ENCODE measurements at places on chromosomes 2 and 18. TPM values are rescaled to one million over a fixed set of nuclear protein-coding genes. Genes with fewer than 3 reads are reported as not detected.

DNA sequence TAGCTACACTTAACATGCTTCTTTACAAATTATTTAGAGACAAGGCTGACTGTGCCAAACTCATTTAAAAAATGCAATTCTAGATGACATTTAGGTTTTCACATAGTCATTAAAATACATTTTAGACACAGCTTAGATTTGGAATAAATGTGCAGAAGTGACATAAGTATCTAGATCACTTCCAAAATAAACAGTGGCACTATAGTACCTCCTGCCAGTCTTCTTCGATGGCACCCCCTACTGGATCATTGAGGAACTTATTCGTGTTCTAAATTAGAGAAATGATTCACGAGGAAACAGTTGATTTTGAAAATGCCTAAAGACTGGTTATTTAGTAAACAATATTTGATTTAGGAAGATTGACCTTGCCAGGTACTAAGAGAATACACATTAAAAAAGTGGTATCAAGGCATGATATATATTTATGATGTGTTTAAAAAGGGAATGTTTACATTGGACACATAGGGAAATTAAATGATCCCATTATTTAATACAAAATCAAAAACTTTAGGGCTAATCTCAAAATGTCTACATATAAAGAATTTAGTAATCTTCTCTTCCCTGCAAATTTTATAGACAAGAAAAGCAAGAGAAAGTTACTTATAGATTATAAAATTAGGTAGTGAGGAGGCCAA lies 323.9 kb downstream of the XIRP2 start:
- no peak for DNase-seq

DNA sequence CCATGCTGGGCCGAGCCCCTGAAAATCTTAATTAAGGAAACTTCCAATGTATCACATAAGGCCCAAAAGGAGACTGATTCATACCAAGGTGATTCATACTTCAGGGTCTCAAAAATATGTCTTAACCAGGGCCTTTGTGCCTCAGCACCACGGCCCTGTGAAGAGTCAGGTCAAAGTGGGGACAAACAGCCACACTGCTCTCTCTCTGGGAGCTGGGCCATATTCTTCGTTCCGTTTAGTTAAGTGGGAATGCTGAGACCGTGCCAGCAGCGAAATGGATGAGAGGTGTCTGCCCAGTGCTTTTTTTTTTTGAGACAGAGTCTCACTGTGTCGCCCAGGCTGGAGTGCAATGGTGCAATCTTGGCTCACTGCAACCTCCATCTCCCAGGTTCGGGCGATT lies 9.3 kb upstream of the PTMA start:
- DNase-seq = no peak

- no peak for DNase-seq
Measured at GRCh38 chr2:123916051-123916450, 109.0 kb upstream of the CNTNAP5 start.

- DNase-seq = no peak
Measured at GRCh38 chr2:195392446-195393336, 264.3 kb upstream of the SLC39A10 start.

- no peak for DNase-seq
Measured at GRCh38 chr2:100124761-100125160, 17.6 kb downstream of the AFF3 start.

- DNase-seq = no peak
Measured at GRCh38 chr2:163122257-163122656, 283.7 kb upstream of the KCNH7 start.

GRCh38 chr2:152189622-152190495 lies 14.3 kb upstream of the STAM2 start:
- no peak for DNase-seq

GRCh38 chr18:32610176-32610575 lies 139.5 kb upstream of the GAREM1 start:
- DNase-seq = no peak

- DNase-seq = no peak
Measured at GRCh38 chr2:237673130-237674001, 46.0 kb downstream of the LRRFIP1 start.

DNA sequence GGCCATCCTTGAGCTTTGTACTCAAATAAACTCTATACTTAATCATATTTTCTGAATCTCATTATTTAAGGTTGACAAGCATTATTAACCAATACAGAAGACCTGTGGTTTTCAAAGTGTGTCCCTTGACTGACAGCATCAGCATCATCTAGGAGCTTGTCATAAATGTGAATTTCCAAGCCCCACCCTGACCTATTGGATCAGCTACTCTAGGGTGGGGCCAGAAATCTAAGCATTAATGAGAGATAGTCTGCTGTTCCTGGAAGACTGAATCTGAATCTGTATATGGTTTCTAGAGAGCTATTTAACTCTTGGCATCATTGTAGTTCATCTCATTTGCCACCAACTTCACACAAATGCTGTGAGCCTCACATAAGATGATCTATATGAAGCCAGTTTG lies 86.6 kb downstream of the CD8B2 start:
- DNase-seq = no peak

- DNase-seq = no peak
Measured at GRCh38 chr2:45968946-45969584, 317.6 kb downstream of the PRKCE start.

- no peak for DNase-seq
Measured at GRCh38 chr2:479490-480176, 191.7 kb upstream of the ALKAL2 start.

- no peak for DNase-seq
Measured at GRCh38 chr18:69755856-69756496, 191.7 kb downstream of the CD226 start.

GRCh38 chr18:44719519-44720060 lies 38.9 kb downstream of the SETBP1 start:
- DNase-seq = no peak

DNA sequence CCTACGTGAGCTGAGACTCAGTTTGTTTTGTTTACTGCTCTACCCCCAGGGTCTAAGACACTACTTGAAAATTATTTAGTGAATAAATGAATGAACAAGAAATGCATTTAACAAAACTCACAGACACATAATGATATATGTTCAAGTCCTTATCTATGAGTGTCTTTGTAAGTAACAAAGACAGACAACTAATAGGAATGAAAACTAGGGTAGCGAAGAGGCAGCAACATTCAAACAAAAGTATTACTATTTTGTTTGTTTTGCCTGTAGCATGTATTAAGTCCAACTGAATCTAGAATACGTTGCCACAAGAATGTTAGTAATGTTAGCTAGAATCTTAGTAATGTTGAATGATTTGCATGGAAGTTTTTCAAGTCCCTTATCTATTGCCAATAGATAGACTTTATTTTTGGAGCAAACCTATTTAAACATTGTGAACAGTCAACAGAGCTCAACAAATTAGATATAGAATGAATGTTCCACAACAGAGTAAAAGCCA lies 144.8 kb upstream of the VWC2L start:
- no peak for DNase-seq

DNA sequence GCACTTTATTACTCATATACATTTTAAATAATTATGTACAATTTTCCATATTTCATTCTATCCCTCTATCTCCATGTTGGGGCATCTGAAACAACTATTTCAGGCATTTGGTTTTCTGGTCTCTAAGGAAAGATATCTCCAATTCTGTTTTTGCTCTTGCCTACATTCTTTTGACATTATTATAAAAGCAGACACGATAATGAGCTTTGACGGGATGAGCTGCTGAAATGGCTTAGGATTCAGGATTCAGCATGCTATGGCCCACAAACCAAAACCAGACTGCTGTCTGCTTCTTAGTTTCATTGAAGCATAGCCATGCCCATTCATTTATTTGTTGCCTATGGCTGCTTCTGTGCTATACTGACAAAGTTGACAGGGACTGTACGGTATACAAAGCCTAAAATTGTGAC lies 42.7 kb upstream of the GLS start:
- no peak for DNase-seq

- DNase-seq = no peak
Measured at GRCh38 chr2:229371086-229371485, 100.0 kb upstream of the PID1 start.

GRCh38 chr2:166464187-166464586 lies 29.9 kb downstream of the SCN7A start:
- no peak for DNase-seq

- no peak for DNase-seq
Measured at GRCh38 chr2:17313261-17313660, 205.0 kb downstream of the RAD51AP2 start.

- no peak for DNase-seq
Measured at GRCh38 chr2:232315049-232315922, 63.3 kb upstream of the ALPP start.

The RALB gene
- total RNA-seq = 47.8 TPM

The GRP gene
- not detected for total RNA-seq

The EMILIN1 gene
- total RNA-seq = 45.0 TPM

The POTEC gene
- total RNA-seq = not detected

The GALNT3 gene
- total RNA-seq = 1.3 TPM

The CAPN13 gene
- not detected for total RNA-seq

The UGT1A4 gene
- not detected for total RNA-seq

The IL37 gene
- total RNA-seq = not detected

The ST3GAL5 gene
- total RNA-seq = 89.5 TPM

The RIT2 gene
- total RNA-seq = not detected

Measured in omental fat pad (tissue), 4 donors.